ENCODE measurements at places on chromosomes 7 and 10. TPM values are rescaled to one million over a fixed set of nuclear protein-coding genes. Genes with fewer than 3 reads are reported as not detected.

GRCh38 chr7:82539969-82540368 lies 96.4 kb upstream of the CACNA2D1 start:
- DNase-seq = no peak

DNA sequence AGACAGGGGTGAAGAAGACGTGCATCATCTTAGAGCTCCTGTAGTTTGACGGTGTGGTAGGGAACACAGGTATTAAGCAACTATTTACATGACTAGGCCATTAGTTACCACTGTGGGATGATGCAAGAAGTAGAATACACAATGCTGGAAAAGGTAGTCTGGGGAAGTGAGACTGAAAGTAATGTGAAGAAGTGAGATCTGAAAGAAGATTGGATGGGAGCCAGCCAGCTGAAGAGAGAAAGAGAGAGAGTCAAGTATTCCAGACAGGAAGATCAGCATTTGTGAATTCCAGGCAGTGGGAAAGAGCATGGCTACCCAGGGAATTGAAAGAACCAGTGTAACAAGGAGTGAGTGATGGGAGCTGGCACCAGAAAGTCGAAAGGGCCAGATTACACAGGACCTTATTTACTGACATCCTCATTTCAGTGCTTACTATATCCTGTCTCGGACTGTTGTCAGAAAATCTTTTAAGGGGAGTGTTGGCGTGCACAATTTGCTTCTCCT lies 4.0 kb upstream of the CFAP58 start:
- no peak for DNase-seq

DNA sequence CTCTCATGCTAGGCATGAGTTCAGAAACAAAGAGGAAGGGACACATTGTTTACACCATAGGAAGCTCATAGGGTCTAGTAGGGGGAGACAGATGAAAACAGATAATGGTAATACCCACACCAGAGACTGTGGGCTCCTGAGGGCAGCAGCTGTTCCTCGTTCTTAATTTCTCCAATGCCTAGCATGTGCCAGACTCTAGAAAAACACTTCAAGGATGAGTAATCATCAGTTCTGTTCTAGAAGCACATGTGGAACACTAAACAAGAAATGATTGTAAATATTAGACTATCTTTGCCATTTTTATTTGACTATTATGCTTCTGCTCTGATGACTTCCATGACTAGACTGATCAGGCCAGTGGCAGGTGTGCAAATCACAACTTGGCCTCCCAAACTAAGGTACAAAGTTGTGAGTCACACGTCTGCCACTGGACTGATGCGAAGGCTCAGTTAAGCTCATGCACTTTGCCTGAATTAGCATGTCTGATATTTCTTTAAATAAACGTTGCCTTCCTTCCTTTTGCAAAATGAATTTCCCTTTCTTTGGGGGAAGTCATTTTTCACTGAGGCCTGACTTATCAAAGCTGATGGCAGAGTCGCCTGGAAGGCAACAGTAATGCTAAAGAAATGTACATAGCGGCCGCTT lies 89.2 kb upstream of the FGL2 start:
- no peak for DNase-seq

GRCh38 chr7:150620617-150621371 lies 11.4 kb downstream of the GIMAP6 start:
- no peak for DNase-seq

GRCh38 chr7:37081436-37081835 lies 357.1 kb upstream of the AOAH start:
- DNase-seq = no peak

DNA sequence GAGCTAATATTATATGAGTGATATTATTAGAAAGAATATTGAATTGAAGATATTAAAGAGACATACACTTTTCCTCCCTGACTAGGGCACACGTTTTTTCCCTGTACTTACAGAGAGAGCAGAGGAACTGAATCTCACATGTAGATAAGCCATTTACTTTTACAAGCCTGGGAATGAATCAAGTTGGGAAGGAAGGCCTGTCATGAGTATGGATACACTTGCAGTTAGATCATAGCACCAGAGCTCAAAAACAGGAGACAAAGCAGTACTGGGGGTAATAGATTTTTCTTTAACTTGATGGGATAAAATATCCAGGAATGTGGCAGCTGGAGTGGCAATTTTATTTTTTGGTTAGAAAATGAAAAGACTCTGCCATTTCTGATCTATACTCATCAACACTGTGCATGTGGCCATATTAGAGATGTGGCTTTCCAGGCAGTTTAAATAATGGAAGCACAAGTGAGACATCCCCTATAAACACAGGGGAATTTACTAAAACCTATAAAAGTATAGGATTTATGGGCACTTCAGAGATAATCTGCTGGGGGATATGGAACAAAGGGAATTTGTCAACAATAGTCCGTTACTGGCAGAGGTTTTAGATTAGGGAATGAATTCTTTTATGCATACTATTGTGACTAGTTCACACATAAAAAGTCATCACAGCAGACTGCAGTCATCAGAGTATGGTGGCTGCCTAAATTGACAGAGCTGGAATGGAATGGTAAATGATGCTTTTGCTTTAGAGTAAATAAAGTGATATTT lies 657.7 kb upstream of the MBL2 start:
- no peak for DNase-seq

GRCh38 chr7:158114056-158114850 lies 473.4 kb downstream of the PTPRN2 start:
- DNase-seq = peak; percentile 62

DNA sequence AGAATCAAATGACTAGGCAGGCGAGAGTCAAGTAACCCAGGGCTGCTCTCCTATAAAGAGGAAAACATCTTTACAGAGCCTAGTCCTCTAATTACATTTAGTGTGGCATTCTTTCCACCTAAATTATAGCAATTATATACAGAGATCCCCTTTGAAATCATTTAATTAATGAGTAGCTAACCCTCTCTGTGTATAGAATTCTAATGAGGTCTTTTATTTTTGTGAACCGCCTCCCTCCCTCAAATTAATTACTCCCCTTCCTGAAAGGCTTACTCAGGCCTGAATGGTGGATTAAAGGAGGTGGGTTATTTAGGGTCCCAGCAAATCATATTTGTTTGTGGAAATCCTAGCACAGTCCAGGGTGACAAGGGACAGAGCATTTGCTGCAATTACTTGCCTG lies 551.8 kb downstream of the SORCS3 start:
- no peak for DNase-seq

The PTF1A gene
- total RNA-seq = not detected

DNA sequence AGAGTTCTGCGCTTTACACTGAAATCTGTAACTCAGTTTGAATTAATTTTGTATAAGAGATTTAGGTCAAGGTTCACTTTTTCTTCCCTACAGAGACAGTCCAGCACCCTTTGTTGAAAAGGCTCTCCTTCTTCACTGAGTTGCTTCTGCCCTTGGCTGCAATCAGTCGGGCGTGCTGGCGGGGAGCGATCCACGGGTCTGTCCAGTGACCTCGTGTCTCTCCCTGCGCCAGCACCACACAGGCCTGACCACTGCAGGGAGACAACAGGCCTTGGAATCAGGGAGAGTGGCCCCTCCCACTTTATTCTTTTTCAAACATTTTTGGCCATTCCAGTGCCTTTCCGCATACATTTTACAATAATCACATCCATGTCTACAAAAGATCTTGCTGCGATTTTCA lies 66.9 kb downstream of the AMZ1 start:
- DNase-seq = no peak

The HEPACAM2 gene
- total RNA-seq = not detected

DNA sequence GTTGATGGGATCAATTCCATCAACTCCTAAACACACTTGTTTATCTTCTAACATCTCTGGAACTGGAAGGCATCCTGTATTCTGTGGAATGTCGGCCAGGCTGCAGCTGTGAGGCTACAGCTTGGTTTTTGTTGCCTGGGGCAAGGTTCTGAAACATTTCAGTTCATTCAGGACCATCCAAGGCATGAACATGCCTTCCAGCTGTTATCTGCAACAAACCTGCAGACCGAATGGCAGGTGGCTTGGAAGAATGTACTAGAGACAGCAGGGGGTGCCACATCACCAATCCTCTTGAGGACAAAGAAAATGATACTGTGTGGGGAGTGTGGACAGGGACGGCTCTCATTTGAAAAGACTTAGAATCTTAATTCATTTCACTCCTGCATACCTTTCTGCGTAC lies 12.4 kb downstream of the PAPOLB start:
- peak; percentile 37 for DNase-seq

DNA sequence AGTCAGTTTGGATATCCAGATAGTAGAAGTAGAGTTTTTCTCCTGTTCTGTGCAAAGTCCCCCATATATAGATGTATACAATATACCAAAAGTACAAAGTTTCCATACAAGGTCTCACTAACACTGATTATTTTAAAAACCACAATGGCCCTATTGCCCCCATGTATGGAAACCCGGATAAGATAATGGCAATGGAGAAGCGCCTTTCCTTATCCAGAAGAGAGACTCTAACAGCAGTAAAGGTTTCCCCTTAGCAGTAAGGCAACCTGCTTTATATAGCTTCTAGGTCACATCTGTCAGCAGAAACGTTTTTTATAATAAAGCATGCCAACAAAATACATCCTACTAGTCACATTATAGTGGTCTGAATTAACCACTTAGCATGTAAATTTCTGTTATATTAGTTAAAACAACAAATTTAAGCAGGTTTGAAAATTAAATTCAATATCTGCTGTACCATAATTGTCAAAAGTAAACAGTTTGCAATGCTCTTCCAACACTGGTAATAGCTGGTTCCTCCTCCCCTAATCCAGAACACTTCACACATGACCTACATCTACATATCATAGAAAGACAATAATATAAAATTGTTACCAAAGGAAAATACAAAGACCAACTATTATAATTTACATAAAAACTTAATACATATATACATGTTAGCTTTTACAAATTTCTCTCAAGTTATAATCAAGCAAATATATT lies 22.4 kb downstream of the USP6NL start:
- no peak for DNase-seq

GRCh38 chr7:17774248-17774647 lies 166.0 kb downstream of the SNX13 start:
- DNase-seq = no peak

- DNase-seq = no peak
Observed at GRCh38 chr7:30382607-30383006, 96.0 kb downstream of the NOD1 start.

The PDSS1 gene
- 7.5 TPM for total RNA-seq

DNA sequence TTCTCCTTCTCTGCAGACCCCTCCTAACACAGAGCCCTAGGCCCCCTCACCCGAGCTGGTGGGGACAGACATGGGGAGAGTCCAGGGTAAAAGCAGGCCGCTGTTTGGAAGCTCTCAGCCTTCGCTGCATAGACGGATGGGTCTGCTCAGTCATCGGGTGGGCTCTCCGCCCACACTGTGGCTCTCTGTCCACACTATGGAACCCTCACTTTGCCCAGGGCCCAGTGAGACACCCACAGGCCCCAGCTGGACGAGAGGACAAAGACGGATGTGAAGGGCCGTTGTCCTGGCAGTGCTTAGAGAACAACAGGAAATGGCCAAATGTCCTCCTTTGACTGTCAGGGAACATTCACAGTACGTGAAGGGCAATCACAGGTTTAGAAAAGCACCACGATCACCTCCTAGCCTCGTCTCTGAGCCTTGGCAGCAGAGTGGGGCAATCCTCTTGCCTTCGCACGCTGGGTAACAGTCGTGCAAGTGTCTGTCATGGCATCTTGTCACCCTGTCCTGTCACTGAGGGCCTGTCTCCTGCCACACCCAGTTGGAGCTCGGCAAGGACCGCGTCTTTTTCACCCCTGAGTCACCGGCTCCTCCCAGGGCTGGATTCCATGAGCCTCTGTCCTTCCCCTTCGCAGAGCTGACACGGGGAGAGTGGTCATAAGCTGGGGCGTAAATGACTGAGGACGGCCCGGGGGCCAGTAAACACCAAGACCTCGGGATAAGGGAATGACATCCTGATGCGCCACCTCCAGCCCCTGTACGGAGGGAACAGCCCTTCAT lies 80.6 kb downstream of the PRKAG2 start:
- no peak for DNase-seq
